ENCODE measurements at places on chromosomes 16 and 17. TPM values are rescaled to one million over a fixed set of nuclear protein-coding genes. Genes with fewer than 3 reads are reported as not detected.

The VAT1L gene
- total RNA-seq = 0.38 TPM

The CEMP1 gene
- total RNA-seq = 1.4 TPM

The CCL11 gene
- 1.1 TPM for total RNA-seq

The CAMTA2 gene
- total RNA-seq = 49.9 TPM

The STRADA gene
- total RNA-seq = 32.8 TPM

- H3K27ac ChIP-seq = peak overlapping the region; percentile 8
- H3K27me3 ChIP-seq = no peaks in the 10 kb centered on the region
- DNase-seq = peak; percentile 44
Measured at GRCh38 chr16:89324056-89325010, 106.8 kb downstream of the ZNF778 start.

DNA sequence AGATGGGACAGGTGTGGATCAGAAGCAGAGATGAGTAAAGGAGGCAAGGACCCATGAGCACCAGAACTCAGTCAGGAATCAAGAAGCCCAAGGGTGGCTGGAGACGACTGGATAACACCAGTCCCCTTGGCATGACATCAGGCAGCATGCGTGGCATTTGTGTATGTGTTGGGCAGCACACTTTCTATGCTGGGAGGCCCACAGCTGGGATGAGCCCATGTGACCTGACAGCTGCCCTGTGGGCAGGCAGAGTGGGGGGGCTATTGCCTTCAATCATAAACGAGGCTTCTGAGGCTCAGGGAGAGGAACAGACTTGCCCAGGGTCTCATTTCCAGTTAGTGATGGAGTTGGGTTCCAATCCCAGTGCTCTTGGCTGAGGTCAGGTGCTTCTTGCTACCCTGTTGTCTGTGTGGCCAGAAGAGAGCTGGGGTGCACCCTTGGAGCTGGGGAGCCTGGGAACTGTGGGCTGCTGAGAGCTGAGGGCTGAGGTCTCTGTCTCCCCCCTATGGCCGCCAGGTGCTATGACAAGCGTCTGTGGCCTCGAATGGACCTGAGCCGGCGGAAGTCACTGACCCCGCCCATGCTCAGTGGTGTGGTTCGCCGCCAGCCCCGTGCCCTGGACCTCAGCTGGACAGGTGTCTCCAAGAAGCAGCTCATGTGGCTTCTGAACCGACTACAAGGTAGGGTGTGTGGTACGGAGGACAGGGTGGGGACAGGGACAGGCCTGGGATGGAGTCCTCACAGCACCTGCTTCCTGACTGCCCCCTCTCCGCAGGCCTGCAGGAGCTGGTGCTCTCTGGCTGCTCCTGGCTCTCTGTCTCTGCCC is 7.1 kb upstream of the ORAI3 start:
- peaks cover 12% of the 10 kb centered on the region for H3K4me1 ChIP-seq
- H3K36me3 ChIP-seq = peaks cover 28% of the 10 kb centered on the region
- no peak overlapping the region for H3K27ac ChIP-seq
- no peak overlapping the region for H3K4me3 ChIP-seq

- peak; percentile 14 for DNase-seq
- H3K27me3 ChIP-seq = no peaks in the 10 kb centered on the region
- peaks cover 7% of the 10 kb centered on the region for H3K4me1 ChIP-seq
- peaks cover 88% of the 10 kb centered on the region for H3K36me3 ChIP-seq
Measured at GRCh38 chr17:82935966-82936767, 96.3 kb upstream of the ZNF750 start.

DNA sequence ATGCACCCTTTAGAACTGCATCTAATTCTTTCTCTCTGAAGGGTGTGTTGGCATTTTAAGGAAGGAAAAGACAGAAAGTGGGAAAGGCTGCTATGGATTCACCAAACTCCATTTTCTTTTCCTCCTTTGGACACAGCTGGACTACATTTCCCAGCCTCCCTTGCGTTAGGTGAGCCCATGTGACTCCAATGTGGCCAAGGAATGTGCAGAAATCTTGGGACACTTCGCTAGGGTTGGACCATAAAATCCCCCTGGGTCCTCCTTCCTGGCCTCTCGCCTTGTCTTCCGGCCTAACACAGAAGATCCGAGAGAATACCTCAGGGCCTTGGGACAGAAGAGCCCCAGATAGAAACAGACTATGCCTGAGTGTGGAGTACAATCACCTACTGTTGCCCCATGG is 56.3 kb downstream of the ABCC12 start:
- no peak for DNase-seq
- no peaks in the 10 kb centered on the region for H3K4me1 ChIP-seq
- H3K27ac ChIP-seq = no peak overlapping the region
- H3K27me3 ChIP-seq = no peaks in the 10 kb centered on the region
- H3K4me3 ChIP-seq = no peak overlapping the region
- no peaks in the 10 kb centered on the region for H3K36me3 ChIP-seq

- no peak for DNase-seq
- no peaks in the 10 kb centered on the region for H3K36me3 ChIP-seq
- H3K27ac ChIP-seq = peak overlapping the region; percentile 6
- H3K27me3 ChIP-seq = no peaks in the 10 kb centered on the region
Measured at GRCh38 chr16:85144026-85144915, 32.0 kb upstream of the CIBAR2 start.

DNA sequence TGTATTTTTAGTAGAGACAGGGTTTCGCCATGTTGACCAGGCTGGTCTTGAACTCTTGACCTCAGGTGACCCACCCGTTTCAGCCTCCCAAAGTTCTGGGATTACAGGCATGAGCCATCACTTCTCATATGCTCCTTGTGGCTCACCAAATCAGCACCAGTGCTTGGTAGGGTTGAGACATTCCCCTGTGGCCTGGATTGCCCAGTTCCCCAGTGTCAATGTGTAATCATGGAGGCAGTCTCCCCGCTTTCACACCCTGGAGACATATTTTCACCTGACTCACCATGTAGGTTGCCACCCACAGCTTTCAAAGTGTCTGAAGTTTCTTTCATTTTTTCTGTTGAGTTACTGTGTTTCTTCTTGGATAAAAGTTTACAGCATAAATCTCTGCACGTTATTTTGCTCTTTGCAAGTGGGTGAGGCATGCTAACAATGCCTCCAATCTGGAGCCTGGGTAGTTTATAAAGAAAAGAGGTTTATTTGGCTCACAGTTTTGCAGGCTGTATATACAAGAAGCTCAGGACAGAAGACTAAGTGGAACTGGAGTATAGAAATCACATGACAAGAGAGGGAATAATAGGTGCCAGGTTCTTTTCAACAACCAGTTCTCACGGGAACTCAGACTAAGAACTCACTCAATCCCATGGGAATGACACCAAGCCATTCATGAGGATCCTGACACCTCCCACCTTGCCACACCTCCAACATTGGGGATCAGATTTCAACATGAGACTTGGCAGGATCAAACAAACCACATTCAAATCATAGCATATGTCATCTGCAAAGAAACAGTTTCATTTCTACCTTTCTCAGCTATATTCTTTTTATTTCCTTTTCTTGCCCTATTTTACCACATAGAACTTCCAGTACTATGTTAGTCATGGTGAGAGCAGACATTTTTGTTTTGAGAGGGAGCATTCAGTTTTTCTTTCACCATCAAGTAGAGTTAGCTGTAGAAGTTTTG is 113.2 kb downstream of the PHKB start:
- H3K27me3 ChIP-seq = no peaks in the 10 kb centered on the region
- no peaks in the 10 kb centered on the region for H3K4me1 ChIP-seq
- no peak overlapping the region for H3K4me3 ChIP-seq
- no peak overlapping the region for H3K27ac ChIP-seq
- H3K36me3 ChIP-seq = no peaks in the 10 kb centered on the region
- DNase-seq = no peak

- peak overlapping the region; percentile 3 for H3K27ac ChIP-seq
- H3K4me1 ChIP-seq = peaks cover 10% of the 10 kb centered on the region
- H3K27me3 ChIP-seq = no peaks in the 10 kb centered on the region
- H3K4me3 ChIP-seq = no peak overlapping the region
- no peaks in the 10 kb centered on the region for H3K36me3 ChIP-seq
Measured at GRCh38 chr16:68486502-68487202, 38.3 kb upstream of the SMPD3 start.

DNA sequence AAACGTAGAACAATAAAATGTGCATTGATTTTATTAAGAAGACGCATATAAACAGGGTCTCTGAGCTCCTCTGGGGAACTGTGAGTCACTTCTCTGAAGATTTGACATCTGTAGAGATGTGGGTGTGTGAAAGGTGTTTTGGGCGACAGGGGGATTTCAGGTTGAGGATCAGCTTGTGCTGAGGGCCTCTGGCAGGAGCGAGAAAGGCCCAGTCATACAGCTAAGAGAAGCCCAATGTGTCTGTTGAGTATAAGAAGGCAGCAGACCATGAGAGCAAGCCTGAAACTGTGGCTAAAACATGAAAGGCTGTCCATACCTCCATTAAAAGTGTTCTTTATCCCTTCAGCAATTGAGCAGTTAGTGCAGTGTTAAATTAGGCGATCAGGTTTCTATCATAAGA is 406.5 kb upstream of the MON1B start:
- H3K36me3 ChIP-seq = no peaks in the 10 kb centered on the region
- no peaks in the 10 kb centered on the region for H3K27me3 ChIP-seq
- no peak overlapping the region for H3K4me3 ChIP-seq
- DNase-seq = no peak
- H3K27ac ChIP-seq = no peak overlapping the region

DNA sequence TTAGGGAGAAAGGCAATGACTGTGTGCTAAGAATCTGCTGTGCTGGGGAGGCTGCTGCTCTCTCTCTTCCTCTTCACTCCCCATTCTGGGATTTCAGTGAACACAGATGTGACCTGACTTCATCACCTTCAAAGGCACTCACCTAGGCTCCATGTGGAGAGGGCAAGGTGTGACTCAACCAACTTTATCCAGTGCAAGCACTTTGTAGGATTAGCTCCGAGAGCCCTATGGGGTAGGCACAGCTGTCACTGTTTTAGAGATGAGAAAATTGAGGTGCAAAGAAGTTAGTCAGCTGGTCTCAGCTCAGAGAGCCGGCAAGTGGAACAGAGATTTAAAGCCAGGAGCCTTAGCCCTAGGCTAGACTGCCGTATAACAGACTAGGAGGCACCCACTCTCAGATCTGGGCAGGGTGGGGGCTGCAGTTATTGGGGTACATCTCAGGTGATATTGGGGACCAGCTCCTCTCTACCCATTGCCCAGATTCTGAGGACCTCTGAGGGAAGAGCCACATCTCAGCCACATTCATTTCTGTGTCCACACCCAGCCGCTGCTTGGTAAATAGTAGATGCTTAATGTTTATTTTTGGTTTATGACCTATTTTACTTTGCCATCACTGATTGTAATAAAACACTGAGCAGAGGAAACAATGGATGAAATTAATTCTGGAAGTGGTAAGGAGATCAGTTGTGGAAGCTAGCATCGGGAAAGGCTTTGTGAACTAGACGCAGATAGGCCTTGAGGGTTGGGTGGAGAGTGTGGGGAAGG is 138.8 kb downstream of the CCDC182 start:
- H3K4me1 ChIP-seq = peaks cover 38% of the 10 kb centered on the region
- no peak overlapping the region for H3K4me3 ChIP-seq
- no peak for DNase-seq
- no peaks in the 10 kb centered on the region for H3K27me3 ChIP-seq
- peak overlapping the region; percentile 51 for H3K27ac ChIP-seq

- H3K27ac ChIP-seq = peak overlapping the region; percentile 74
- peak; percentile 81 for DNase-seq
- H3K27me3 ChIP-seq = peaks cover 24% of the 10 kb centered on the region
- H3K36me3 ChIP-seq = no peaks in the 10 kb centered on the region
Measured at GRCh38 chr17:8056232-8056975, 17.5 kb downstream of the ALOX15B start.

DNA sequence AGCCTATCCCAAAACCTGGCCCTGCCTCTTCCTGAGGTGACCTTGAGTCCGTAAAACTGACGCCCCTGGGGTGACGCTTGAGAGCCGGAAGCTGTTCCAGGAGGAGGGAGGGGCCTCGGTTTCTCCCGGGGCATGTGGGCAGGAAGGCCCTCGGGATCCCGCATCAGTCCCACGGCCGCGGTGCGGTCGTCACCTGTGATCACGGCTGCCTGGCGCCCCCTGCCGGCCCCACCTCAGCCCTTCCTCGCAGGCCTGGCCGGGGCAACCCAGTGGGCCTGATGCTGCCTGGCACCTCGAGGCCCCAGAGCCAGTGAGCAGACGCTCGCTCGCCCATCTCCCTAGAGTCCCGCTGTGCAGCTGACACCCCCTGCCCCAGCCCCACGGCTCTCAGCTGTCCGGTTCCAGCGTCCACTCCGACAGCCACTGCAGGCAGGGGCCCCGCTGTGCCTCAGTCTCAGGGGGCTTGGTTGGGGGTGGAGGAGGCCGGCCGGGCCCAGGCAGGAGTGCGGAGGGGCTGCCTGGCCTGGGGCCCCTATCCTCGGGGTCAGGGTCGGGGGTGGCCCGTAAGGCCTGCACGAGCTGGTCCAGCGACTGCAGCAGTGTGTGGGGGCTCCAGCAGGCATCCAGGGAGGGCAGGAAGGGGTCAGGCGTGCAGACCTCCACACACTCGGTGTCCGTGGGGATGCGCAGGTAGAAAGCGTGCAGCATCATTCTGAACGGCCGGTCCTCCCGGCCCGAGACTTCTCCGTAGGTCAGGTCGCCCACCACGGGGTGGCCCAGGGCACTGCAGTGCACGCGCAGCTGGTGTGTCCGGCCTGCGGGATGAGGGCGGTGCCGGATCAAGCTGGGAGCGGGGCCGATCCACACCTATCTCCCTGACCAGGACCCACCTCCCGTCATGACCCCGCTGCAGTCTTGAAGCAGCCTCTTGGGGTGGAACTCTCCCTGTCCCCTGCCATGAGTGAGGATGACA is 2.3 kb downstream of the RPUSD1 start:
- H3K4me3 ChIP-seq = no peak overlapping the region
- peaks cover 24% of the 10 kb centered on the region for H3K27me3 ChIP-seq
- DNase-seq = peak; percentile 87

DNA sequence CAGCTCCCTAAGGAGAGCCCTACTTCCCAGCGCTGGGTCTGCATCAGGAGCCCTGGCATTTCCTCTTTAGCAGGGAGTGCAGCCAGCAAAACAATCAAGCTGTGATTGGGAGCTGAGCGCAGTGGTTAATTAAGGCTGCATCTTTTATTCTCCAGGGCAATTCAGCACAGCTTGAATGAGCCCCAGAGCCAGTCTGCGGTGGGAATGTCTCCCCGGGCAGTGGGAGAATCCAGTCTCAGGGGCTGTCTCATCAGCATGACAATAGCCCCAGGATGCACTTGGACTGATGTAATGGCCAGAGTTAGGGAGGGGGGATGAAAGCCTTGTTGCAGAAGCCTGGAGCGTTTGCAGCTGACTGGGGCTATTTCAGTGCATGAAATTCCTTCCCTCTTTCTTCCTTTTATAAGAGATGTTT is 292.6 kb upstream of the SOX9 start:
- no peak overlapping the region for H3K4me3 ChIP-seq
- DNase-seq = no peak
- no peak overlapping the region for H3K27ac ChIP-seq
- peaks cover 4% of the 10 kb centered on the region for H3K27me3 ChIP-seq
- H3K4me1 ChIP-seq = no peaks in the 10 kb centered on the region

DNA sequence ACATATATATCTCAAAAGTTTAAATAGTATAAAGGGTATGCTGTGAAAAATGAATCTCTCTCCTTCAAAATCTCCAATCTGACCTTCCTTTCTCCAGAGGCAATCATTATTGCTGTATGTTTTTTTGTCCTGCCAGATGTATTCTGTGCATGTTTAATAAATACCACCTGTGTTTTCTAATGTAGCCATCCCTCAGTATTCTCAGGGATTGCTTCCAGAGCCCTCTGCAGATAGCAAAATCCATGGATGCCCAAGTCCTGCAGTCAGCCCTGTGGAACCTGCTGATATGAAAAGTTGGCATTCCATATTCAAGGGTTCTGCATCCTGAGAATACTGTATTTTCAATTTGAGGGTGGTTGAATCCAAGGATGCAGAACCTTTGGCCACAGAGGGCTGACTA is 42.9 kb downstream of the BPTF start:
- H3K4me1 ChIP-seq = peaks cover 22% of the 10 kb centered on the region
- no peaks in the 10 kb centered on the region for H3K27me3 ChIP-seq
- peaks cover 24% of the 10 kb centered on the region for H3K36me3 ChIP-seq
